ENCODE measurements at places on chromosomes 2 and 18. TPM values are rescaled to one million over a fixed set of nuclear protein-coding genes. Genes with fewer than 3 reads are reported as not detected.
A peak's percentile ranks its signal among the peaks of the same experiment; 100 is the strongest.

HRH4 gene
- 0.13 TPM for polyA plus RNA-seq

HOXD13 gene
- polyA plus RNA-seq, result 0.33 TPM

EMILIN2 gene
- polyA plus RNA-seq, result 14.5 TPM

FHOD3 gene
- polyA plus RNA-seq, result 36.0 TPM

ARMC9 gene
- 27.3 TPM for polyA plus RNA-seq

DNA sequence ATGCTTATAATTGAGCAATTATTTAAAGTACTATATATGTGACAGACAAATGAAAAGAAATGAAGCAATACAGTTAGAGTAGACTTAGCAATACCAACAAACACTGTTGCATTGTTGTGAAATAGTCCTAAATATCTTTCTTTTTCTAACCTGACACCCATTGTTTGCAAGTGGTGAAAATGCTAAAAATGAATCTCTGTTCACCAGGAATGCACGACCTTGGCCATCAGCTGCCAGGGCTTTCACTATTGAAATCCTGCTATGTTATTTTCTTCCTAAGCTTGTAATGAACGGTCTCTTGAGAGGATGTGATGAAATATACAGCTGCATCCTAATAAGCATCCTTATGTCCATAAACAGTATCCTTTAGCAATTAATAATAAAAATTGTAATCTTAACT is 136.2 kb upstream of the MGAT5 start:
- no peak for DNase-seq

DNA sequence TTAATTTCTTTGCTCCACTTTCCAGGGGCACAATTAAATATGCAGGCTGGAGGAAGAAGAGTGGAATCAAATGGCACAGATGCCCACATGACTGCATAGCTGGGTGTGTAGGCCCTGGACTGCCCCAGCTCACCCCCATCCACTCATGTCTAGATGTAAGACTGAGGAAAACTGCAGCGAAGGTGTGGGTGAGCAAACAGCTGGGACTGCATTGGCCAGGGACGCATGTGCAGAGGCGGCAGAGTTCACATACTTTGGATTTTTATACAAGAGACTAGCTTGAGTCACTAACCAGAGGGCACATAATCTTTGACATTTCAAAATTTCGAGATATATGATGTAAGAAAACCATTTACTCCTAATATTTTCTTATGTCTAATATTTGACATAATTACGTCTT is 60.1 kb downstream of the SPIRE1 start:
- DNase-seq, result no peak

GRCh38 chr18:23521271-23521670 is 18.0 kb downstream of the RMC1 start:
- no peak for DNase-seq

DNA sequence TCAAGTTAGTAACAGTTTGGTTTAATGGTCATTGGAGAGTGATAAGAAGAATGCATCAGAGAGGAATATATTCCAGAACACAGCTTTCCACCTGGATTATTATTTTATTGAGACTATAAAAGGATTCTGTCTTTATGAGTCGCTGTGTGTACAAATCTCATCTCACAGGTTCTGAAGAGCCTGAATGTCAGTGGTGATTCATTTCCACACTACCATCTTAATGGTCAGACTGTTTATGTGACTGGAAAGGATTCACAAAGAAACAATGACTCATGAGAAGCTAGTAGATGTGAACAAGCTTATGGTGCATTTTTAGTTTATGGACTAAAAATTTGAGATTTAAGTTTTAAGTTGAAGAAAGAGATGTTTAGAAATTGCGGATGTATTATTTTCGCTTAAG is 685.4 kb upstream of the NRXN1 start:
- no peak for DNase-seq

GRCh38 chr18:74139411-74139810 is 8.2 kb downstream of the FBXO15 start:
- no peak for DNase-seq

GRCh38 chr2:182128821-182129707 is 143.4 kb downstream of the PPP1R1C start:
- peak; percentile 27 for DNase-seq

DNA sequence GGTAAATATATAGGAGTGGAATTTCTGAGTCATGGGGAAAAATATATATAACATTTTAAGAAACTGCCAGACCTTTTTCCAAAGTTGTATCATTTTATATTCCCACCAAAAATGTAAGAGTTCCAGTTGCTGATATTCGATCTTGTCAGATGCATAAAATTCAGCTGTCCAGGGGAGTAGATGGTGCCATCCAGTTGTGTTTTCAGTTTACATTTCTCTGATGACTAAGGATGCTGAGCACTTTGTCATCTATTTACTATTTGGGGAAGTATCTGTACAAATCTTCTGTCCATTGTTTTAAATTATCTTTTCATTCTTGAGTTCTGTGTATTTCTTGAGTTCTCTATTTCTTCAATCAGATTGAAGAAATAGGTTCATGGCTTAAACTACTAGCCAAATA is 126.1 kb downstream of the RTN4 start:
- no peak for DNase-seq

DNA sequence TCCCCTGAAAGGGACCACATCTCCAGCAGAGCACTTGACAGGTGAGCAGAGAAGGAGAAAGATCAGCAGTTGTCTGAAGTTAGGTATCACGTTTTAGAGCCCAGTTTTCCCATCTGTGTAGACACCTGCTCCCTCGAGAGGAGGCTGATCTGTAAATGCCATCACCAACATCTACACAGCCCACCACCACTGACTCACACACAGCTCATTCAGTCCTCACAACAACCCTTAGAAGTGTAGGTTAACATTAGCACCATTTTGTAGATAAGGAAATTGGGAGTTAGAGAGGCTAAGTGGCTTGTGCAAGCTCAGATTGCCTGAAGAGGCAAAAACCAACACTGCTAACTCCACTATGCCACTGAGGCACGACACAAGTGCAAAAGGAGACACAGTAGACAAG is 37.2 kb upstream of the STAT1 start:
- no peak for DNase-seq

DNA sequence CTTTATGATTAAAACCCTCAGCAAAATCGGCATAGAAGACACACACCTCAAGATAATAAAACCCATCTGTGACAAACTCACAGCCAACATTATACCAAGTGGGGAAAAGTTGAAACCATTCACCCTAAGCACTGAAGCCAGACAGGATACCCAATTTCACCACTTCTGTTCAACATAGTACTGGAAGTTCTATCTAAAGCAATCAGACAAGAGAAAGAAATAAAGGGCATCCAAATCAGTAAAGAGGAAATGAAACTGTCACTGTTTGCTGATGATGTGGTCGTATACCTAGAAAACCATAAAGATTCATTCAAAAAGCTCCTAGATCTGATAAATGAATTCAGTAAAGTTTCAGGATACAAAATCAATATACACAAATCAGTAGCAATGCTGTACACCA is 16.4 kb upstream of the RPRD1A start:
- no peak for DNase-seq

DNA sequence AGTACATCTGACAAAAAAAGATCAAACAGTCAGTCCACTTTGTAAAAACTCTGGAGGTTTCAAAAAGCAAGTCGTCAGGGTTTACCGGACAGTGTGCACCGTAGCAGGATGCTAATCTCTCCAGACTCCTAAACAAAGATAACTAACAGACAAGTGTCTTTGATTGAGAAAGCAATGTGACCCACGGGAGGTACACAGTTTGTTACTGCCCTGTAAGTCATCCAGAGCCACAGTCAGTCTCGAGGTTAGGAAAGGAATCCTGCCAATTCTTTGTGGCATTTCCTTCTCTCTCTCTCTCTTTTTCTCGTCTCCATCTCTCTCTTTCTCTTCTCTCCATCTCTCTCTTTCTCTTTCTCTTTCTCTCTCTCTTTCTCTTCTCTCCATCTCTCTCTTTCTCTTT is 42.8 kb downstream of the LRRTM4 start:
- no peak for DNase-seq

DNA sequence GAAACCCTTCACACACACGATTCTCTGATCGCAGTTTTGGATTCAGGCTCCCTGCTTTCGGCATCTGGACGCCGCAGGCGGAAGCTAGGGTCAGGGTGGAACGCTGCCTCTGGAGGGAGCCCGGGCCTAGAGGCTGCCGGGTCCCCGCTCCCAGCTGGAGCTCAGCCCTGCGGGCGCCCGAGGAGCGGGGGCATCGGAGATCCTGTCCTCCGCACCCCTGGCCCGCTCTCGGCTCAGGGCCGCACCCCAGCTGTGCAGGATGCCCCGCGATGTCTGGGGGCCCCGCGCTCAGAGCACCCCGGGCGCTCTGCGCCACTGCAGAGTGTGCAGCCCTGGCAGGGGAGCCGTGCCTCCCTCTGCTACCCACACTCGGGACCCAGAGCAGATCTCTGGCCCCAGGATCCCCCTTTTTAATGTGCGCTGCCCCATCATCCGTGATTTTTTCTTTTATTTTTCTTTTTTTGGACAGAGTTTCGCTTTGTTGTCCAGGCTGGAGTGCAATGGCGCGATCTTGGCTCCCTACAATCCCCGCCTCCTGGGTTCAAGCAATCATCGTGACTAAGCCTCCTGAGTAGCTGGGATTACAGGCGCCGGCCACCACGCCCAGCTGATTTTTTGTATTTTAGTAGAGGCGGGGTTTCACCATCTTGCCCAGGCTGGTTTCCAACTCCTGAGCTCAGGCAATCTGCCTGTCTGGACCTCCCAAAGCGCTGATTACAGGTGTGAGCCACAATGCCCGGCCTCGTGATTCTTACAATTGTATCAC is 54.8 kb upstream of the TUBA3E start:
- DNase-seq, result no peak

GRCh38 chr2:222888716-222889115 is 27.9 kb downstream of the ACSL3 start:
- no peak for DNase-seq

DNA sequence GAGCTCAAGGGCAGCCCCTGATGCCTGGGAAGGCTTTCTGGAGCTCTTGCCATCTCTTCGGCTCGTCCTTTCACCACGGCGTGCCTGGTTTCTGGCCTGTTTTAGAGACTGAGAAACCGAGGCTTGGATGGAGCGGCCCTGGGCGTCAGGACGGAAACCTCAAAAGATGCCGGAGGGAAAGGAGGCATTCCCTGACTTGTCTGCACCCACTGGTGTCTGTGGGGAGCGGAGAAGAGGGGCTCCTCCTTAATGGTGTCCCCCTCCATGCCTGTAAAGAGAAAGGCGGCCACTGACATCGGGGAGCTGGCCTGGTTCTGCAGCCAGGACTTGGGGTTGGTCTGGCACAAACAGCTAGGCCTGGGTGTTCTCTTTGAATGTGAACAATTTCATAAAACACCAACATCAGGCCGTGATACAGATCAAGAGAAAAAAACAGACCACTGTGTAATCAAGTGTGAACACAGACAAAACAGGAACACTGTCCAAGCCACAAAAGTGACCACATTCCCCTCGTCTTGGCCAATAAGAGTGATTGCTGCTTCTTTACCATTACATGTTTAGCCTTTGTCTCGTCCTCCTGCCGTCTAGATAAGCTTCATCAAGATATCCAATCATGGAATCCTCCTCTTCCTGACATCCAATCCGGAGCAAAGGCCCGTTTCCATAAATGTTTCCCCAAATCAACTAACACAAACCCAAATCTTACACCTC is 633 bp upstream of the ILKAP start:
- DNase-seq, result no peak

DNA sequence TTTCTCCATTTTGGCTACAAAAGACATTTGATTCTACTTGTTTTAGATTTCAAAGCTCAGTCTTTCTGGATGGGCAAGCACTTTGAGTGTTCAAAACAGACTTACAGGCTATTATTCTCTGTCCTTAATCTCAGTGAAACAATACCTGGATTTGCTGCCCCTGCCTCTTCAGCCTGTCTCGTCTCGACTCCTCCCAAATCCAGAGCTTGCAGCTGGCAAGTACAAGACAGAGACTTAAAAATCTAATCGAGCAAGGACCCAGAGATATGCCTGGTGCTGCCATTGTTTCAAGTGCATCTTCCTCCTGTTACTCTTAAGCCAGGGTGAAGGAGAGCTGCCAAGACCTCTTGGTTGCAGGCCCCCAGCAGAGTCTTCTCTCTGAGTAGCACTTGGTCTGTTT is 59.2 kb downstream of the LRRC30 start:
- DNase-seq, result no peak

DNA sequence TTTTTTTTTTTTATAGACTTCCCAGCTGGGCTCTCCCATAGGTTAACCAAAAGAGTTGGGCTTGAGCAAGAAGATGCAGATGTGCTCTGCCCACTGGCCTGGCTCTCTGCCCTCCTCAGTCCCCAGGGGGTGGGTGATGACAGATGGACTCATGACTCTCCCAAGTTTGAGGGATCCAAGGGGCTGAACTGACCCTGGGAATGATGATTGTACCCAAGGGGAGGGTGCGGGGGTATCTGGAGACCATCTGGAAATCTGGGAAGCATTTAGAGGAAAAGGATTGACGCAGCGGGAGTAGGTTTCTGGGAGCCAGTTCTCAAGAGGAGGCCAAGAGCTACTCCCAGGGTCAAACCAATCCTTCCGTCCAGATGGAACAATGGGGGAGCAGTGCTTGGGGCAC is 330.8 kb downstream of the CYP26B1 start:
- DNase-seq, result no peak

DNA sequence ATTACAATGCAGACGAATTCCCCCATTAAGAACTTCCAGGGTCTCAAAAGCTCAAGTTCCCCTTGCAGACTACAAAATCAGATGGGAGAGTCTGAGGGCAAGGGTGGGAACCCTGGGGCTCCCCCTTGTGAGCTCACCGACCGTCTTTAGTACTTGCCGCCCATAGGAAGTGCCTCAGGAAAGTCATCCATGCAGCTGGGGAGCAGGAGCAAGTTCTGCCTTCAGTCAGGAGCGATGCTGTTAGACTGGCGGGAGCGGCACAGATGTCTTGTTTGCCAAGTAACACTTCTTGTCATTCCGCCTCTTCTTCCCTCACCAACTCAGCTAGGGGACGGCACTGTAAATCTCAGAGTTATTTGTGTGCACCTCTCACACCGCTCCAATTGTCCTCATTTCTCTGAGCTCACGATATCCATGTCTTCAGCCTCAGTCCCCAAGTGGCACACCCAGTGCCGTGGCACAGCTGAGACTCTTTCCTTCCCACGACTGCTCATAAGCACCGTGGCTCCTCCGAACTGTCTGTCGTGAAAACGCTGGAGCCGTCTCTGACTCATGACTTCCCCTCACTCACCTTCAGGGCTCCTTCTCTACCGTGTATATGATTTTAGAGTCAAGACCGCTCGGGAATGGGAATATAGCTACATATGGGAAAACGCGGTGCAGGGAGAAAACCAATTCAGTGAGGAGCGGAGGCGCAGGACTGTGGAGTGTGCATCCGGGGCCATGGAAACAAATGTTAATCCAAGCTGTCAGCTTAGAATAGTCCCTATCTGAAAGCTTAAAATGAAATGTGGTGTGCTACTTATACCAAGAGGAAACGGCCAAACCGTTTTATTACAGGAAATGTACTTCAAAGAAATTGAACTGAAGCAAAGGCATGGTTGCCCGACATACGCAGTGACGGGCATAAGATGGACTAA is 34.0 kb downstream of the UXS1 start:
- no peak for DNase-seq
